ENCODE measurements at places on chromosomes 13 and 19.

- no peak for DNase-seq
These were observed 11.0 kb downstream of the CYTH2 start for GRCh38 chr19:48480183-48480557.

DNA sequence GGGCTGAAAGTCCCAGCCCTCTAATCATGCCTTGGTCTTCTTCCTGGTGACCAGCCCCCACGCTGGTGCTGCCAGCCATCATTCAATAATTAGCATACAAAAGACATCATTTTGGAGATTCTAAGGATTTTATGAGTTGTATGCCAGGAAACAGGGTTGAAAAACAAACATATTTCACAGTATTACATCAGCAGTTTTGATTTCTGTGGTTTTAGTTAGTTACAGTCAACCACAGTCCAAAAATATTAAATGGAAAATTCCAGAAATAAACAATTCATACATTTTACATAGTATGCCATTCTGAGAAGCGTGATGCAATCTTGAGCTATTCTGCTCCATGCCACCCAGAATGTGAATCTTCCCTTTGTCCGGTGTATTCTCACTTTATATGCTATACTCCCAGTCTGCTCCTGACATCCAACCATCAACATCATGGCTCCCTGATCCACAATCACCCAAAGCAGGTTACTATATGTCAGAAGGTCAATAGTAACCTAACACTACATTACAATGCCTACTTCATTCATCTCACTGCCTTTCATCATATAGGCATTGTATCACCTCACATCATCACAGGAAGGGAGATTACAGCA lies 49.2 kb downstream of the STOML3 start:
- no peak for DNase-seq

DNA sequence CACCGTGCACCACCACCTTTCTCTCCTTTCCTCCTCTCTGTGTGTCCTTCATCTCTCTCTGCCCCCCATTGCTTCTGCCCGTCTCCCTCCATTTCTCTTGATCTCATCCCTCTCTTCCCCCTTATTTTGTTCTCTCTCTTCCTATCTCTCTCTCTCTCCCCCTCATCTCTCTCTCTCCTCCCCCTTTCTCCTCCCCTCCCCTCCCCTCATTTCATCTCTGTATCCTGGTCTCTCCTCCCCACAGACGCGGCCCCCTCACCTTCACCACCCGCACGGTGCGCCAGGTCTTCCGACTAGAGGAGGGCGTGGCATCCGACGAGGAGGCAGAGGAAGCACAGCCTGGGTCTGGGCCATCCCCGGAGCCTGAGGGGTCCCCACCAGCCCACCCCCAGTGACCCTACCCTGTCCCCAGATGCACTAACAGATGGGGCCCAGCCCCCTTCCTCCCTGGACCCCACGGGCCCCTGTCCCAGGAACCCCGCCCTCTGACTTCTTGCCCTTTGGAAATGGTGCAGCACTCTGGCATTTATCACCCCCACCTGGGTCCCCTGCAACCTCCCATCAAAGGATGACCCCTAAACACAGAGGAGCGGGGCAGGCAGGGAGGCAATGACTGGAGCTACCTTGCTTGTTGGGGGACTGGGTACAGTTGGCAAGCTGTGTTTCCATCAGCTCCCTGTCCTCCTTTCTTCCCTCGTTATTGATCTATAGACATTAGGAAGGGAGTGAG lies 19.6 kb downstream of the KCNC3 start:
- DNase-seq: no peak

DNA sequence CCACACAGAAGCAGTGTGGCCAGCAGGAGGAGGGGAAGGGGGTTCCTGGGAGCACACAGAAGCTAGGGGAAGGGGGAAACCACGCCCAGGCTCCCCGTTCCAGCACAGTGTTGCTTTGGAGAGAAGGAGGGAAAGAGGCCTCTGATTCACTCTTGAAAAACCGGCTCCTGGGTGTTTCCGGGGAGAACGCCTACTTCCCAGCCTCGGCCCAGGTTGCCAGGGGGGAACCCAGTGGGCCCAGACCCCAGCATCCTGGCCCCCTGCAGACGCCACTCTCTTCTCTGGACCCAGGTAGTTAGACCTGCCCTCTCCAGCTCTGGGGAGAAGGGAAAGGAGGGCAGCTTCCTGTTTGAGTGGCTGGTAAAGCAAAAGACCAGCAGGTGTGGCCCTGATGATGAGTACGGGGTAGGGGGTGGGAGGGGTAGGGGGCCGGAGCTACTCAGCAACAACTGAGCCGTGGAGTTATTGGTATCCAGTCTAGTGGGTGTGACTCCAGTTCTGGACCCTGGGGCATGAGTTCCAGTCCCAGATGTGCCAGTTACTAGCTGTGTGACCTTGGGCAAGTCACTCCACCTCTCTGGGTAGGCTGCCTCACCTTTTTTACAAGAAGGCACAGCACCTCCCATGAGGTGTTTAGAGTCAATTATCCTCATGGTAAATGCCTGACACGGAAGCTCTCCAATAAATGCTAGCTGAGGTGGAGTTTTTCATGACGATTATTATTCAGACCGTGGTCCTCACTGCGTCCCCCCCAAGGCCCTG lies 836 bp downstream of the GIPC1 start:
- DNase-seq: no peak

DNA sequence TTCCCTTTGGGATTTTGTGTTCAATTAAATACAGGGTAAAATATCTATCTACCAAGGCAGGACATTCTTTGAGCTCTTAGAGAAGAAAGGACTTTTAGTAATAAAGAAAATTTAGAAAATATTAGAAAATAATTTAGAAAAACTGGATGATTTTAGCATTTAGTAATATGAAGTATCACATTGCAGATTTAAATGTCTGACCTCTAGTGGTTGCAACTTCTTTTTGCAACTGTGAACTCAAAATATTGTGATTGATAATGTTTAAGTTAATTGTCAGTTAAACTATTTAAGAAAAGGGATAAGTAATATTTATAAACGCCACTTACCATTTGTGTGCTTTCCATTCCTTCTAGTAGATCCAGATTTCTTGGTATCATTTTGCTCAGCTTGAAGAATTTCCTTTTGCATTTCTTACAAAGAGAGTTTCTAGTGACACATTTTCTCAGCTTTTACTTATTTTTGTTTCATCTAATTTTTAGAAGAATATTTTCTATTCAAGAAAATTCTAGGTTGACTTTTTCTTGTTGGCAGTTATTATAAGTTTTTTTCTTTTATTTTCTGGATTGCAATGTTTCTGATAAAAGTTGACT lies 10.3 kb upstream of the POSTN start:
- no peak for DNase-seq

GRCh38 chr19:38173291-38174041 lies 50.6 kb downstream of the DPF1 start:
- DNase-seq: no peak

DNA sequence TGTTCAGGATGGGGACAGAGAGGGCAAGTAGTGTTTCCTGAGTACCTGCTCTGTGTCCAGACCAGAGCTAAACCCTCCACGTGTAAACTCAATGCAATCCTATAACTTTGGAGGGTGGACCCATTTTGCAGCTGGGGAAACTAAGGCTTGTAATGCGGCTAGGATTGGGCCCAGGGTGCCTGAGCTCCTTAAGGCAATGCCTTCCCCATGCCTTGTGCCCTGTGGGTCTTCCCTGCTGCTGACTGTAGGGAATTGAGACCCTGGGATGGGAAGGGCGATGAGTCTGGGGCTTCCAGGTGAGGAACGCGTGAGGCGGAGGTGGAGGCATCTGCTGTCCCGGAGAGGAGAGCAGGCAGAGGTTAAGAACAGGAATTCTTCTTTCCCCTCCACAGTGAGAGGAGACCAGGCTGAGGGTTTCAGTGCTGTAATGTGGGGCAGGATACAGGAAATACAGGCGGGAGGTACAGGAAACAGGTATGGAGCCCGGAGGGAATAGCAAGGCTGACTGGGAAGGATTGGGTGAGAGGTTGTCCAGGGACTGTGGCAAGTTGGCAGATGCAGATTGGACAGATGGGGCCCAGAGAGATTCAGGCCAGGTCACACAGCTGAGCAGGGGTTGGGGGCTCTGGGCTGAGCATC lies 19.2 kb downstream of the SLC27A1 start:
- DNase-seq: no peak

DNA sequence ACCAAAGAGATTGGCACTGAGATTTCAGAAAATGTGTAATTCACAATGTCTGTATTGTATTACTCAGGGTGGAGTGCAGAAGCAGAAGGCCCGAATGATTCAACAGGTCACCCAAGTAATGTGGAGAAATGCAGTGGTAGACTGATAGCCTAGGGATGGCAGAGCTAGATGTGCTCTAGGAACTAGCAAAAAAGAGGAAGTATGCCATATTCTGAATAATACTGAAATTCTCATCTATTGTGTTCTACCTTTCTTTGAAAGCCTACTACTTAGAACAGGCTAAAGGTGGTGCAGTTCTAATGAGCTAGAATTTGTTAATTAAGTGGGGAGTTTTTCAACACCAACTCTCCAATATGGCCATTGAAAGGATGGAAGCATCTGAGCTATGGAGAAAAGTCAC lies 1449.8 kb upstream of the MIR17HG start:
- DNase-seq: no peak

DNA sequence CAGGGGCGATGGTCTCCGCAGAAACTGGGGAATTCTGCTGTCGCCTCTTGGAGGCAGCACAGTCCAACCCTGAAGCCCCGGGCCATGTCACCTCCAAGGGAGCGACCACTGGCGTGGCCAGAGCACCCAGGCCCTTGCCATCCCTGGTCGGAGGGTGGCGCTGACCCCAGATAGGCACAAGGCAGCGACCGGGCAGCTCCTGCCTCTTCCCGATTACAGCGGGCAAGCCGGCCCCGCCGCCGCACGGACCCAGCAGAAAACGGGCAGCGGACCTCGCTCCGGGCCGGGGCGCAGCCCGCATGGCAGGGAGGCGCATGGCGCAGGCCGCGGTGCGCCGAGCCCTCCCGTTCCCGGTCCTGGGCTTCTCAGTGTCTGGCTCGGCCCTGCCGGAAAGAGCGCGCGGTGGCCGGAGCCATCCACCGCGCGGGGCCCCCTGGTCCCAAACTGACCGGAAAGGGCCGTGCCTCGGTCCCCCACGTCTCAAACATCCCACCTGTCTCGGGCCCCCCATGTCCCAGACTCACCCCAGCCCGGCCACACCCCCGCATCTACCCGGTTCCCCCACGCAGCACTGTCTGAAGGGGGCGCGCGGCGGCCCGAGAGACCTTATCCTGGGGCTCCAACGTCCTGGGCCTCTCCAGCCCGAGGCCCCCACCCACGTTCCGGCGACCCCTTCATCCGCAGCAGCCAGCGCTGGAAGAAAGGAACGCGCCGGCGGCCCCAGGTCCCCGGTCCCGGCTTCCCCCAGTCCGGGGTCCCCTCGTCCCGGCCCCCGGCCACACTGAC lies 727 bp downstream of the CERS1 start:
- no peak for DNase-seq

- DNase-seq: no peak
These were observed 22.2 kb upstream of the CEACAM21 start for GRCh38 chr19:41553804-41554203.

DNA sequence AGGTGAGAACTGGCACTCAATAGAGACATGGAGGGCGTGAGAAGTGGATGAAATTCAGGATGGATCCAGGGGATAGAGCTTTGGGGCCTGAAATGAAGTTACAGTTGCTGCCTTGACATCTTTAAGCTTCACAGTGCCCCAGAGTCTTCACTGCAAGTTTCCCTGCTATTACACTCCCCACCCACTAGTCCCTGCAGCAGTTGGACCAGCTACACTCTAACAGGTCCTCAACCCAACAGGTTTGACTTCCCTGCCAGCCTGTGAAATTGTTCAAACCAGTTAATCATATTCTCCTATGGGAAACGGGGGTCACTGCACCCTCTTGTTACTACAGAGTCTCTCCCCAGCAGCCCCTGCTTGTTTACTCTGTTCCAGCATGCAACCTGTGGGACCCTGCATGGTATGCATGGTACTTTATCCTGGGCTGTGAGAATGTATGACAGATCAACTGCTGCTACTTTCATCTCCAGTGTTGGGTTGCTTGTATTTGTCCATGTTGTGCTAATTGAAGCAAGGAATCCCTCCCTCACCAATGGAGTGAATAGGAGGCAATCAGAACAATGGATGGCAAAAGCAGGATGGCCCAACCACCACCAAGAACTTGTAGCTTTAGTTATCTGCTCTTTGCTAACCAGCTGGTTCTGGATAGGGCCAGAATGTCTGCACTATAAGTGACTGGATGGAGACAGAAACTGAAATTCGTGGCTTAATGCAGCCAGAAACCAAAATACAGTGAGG lies 314.2 kb downstream of the OLFM4 start:
- no peak for DNase-seq

DNA sequence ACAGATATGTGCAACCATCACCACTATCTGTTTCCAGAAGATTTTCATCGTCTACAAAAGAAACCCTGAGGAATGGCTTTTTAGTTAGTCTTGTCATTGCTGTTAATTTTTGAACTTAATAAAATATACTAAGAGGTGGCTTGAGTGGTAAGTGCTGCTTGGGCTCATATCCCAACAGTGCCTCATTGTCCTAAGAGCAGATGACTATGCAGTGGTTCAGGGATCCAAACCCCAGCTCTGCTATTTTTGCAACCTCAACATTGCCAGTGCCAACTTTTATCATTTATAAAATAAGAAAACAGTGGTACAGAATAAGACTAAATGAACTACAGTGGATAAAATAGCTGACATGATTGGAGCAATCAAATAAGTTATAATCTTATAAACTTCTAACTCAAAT lies 123.2 kb upstream of the SLC7A1 start:
- no peak for DNase-seq

DNA sequence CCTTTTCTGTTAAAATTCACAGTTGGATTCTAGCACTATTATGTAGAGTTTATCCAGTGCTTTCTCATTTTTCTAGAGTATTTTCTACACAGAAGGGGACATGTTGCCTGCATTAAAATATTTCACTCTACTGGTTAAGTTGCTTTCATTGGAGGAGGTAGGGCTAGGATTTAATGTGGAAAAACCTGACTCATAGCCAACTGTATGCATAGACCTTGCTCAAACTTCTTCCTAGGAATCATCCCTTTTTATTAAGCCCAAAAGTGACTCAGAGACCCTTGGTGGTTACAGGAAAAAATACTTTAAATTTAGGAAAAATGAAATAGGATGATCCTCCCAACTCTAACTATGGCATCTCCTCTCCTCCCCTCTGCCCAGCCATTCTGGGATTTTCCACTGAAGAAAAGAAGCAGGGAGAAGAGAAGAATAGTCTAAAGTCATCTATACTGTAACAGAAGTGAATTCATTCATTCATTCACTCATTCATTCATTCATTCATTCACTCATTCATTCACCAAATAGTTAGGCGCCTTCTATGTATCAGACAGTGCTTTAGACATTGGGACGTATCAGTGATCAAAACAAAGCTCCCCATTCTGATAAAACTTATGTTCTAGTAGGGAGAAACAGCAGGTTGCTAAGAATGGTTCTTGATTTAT lies 109.0 kb upstream of the HTR2A start:
- DNase-seq: no peak

DNA sequence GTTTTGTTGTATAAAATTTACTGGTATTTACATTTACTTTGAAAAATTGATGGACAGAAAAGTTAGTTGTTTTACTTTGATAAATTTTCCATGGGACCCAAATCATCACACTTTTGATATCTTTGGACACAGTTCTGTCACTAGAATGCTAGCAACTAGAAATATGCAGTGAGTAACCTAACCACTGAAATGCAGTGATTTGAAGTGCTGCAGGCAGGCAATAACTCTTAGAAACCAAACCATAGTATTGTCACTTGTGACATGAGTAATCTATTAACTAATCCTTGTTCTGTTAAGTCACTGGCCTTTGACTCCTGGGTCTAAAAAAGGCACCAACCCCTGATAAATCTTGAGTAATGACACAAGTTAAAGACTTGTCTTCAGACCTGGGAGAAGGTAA lies 620.0 kb upstream of the ATXN8OS start:
- DNase-seq: no peak
